Neural crest cell (in vitro differentiated cells): ENCODE measurements at places on chromosomes 12 and 14. TPM values are rescaled to one million over a fixed set of nuclear protein-coding genes. Genes with fewer than 3 reads are reported as not detected.

SPTB gene
- 0.16 and 0.18 TPM in 2 replicates for total RNA-seq

GRCh38 chr12:34400411-34400881 lies 378.1 kb downstream of the ALG10 start:
- no peak for DNase-seq

FBXO33 gene
- total RNA-seq: 8.6 and 8.9 TPM in 2 replicates

DNA sequence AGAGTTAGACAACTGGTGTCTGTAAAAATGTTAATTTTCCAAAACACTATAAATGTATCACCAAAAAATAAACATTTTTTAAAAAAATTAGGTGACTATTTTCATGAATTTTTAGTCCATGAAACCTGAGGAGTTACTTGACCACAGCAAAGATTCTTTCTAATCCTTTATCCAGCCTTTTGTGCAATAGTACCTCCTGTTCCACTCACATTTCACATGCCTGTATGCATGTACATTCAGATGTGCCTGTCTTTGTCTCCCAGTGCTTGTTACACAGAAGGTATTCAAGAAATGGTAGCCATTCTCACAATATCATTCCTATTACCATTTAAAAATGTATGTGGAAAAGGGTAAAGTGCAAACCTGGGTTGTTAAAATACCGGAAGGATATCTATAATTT lies 857.0 kb downstream of the DIO2 start:
- DNase-seq: no peak

INHBC gene
- total RNA-seq: 0.14 TPM in 1 of 2 replicates, not detected in the other

CBX5 gene
- total RNA-seq: 369 and 401 TPM in 2 replicates

GRCh38 chr12:121789800-121790728 lies 3.4 kb downstream of the RHOF start:
- no peak for DNase-seq

DNA sequence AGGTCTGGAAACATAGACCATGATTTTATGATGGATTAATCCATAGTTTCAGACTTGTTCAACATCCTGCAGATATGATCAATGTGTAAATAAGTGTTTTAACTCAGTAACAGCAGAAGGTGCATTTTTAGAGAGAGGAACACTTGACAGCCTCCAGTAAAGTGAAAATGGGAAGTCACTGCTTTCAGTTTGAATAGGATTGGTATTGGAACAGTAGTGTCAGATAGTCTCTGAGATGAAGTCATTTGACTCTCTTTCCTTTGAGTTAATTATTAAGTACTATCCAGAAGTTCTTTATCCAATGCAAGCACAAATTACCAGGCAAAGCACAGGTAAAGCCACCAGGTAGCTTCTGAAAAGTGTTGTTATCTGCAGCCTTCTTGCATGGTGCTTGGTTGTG lies 14.5 kb upstream of the NAV3 start:
- no peak for DNase-seq

OTUB2 gene
- 4.4 and 4.8 TPM in 2 replicates for total RNA-seq

GRCh38 chr12:30911207-30911606 lies 15.3 kb upstream of the TSPAN11 start:
- DNase-seq: no peak

GRCh38 chr14:89805501-89805900 lies 149.0 kb downstream of the EFCAB11 start:
- DNase-seq: no peak

DNA sequence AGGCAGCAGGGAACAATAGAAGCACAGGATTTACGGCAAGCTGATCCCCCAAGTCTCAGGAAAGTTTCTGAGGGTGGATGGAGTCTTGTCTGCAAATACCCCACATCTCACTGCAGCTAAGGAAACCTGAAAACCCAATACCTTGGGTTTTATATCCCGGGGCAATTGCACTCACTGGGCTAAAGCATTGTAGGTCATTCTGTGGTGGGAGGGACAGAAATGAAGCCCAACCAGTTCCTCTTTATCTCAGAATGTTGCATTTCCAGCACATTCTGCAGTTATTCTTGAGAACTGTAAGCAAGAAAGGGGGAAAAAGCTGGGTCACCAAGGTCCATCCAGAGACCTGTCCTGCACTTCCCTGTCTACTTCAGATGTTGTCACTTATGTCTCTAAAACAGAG lies 39.8 kb downstream of the C12orf42 start:
- DNase-seq: no peak

LHX5 gene
- total RNA-seq: 1.5 and 1.8 TPM in 2 replicates

DNA sequence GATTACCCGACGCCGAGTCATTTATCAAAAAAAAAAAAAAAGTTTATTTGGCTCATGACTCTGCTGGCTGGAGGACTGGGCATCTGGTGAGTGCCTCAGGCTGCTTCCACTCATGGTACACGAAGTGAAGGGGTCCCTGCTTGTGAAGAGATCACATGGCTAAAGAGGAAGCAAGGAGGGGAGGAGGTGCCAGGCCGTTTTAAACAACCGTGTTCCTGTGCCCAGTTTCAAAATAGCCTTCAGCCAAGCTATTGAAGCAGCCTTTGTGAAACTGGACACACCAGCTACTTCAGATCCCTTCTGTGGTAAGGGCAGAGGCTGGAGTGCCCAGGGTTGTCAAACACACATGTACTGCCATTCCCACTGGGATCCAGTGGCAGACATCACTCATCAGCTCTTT lies 7.6 kb downstream of the POP5 start:
- DNase-seq: no peak

DNA sequence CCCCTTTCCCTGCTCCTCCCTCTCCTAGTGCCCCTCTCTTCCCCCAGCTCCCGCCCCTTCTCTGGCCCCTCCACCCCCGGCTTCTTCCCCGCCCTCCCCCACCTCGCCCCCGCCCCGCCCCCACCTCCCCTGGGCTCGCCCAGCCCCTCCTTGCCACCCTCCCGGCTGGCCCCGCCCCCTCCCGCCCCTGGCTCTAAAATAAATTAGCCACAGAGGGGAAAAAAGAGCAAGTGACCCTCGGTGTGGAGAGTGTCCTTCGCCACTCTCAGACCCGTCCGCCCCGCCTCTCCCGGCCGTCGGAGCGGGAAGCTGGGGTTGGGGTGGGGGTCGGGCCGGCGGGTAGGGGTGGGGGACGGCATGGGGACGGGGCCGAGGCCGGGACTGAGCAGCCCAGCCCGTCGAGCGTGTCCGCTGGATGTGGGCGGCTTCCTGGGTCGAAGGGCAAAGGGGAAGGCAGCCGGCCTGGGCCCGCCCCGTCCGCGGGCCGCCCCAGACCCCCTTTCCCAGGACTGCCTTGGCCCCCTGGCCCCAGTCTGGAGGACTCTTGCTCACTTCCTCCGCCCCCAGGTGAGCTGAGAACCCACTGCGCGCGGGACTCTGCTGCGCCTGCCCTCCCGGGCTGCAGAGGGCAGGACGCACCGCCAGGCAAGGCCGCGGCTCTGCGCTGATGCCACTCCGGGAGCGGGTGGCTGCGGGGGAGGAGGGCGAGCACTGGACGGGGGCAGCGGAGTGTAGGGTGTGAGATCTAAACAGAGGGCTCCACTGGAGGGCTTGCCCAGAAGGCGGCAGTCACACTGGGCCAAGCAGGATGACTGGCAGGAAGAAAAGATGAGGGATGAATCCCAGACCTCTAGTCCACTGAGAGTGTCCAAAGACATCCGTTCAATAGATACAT lies 570 bp upstream of the FIGNL2 start:
- peak; percentile 49 for DNase-seq

GRCh38 chr14:101460521-101460920 lies 100.8 kb upstream of the DIO3 start:
- DNase-seq: no peak

DNA sequence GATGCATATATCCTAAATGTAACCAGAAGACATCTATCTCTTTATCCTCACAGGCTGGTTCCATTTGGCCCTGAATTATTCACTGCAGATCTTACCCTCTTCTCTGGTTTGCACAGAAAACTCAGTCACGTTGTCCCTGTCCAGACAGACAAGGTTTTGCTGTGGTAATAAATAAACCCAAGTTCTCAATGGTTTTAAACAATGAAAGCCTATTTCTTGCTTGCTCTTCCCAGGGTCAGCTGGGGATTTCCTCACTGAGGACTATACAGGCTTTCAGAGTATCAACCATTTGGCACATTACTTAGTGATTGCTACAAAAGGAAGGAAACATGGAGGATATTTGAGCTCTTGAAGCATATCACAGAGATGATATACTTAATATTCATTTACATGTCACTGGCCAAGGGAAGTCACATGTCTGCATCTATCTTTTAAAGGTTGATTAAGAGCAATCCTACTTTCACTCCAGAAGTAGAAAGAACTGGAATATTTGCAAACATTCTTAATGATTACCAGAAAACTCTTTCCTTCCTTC lies 24.4 kb upstream of the E2F7 start:
- DNase-seq: no peak

GRCh38 chr12:45669093-45669492 lies 60.4 kb upstream of the ARID2 start:
- DNase-seq: no peak

DNA sequence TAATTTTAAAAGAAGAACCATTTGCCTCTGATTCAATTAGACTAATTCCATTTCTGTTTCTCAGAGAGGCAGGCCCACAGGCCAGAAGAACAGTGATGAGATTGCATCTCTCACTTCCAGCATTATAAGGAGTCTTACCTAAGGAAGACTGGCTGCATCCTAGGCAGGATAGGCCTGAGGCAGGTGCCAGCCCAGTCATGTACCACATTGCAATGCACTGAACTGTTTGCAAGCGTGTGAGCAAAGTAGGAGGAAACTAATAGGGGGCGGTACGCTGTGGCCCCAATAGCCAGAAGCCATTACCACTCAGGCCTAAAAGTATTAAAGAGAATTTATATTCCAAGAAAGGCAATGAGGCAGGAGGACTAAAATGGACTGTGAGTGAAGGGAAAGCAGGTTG lies 12.1 kb upstream of the CNIH1 start:
- DNase-seq: no peak

DNA sequence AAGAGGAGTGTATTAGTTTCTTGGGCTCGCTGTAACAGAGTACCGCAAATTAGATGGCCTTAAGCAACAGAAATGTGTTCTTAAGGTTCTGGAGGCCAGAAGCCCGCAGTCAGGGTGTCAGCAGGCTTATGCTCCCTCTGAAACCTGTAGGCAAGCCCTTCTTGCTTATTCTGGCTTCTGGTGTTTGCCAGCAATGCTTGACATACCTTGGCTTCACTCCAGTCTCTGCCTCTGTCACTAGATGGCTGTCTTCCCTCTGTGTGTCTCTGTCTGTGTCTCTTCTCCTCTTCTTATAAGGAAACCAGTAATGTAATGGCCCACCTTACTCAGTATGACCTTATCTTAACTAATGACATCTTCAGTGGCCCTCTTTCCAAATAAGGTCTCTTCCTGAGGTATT lies 85.1 kb downstream of the DERA start:
- no peak for DNase-seq

- DNase-seq: no peak
Measured at GRCh38 chr12:22978962-22979361, 354.0 kb downstream of the ETNK1 start.

STON2 gene
- total RNA-seq: 24.0 and 27.4 TPM in 2 replicates

DNA sequence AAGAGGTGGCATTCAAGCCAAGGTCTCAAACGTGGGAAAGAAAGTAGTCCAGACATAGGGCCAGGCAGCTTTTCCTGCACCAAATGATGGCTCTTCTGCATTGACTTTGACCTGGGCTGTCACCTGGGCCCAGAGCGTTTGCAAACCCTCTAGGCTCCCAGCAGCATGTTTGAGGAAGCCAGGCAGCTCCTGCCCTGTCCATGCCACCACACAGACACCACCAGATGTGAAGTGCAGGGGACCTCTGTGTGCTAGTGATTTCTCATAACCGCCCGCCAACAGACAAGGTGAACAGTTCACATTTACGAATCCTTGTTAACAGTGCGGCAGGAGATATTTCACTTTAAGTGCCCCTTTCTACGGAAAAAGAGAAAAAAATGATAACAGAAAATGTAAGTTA lies 49.8 kb upstream of the FAM222A start:
- no peak for DNase-seq

DNA sequence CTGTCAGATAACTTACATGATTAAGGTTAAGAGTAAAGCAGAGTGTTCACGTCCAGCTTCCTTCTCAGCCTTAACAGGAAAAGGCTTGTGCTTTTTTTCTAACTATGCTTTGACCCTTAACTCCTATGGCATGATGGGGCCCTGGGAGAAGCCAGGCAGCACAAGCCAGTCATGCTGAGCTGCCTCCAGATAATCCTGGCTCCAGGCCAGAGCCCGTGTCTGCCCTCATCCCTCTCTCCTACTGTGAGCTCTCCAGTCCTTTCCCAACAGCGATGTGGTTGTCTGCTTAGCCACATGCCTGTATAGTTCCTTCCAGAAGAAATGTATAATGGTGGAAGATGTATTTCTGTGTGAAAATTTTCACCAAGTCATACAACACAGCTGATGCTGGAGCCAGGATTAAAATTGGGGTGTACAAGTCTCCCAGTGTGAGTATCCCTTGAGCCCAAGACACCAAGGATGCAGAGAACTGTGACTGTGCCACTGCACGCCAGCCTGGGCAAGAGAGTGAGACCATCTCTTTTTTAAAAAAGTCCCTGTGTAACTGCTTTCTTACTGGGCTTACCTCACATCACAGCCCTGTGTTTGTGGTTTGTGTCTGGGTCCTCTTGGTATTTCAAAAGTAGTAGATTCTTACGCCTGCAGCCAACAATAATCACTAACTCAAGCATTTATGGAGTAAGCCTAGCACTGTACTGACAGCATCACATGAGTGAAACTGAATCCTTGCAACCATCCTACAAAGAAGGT lies 7.9 kb upstream of the ITFG2 start:
- DNase-seq: no peak

- no peak for DNase-seq
Measured at GRCh38 chr12:122226366-122227125, 694 bp upstream of the DIABLO start.

GRCh38 chr12:25995906-25996305 lies 37.4 kb downstream of the RASSF8 start:
- DNase-seq: no peak

- no peak for DNase-seq
Measured at GRCh38 chr12:126114441-126114840, 1049.2 kb downstream of the AACS start.

MYH6 gene
- total RNA-seq: not detected in 2 replicates

CDH24 gene
- total RNA-seq: 33.7 and 37.2 TPM in 2 replicates

DNA sequence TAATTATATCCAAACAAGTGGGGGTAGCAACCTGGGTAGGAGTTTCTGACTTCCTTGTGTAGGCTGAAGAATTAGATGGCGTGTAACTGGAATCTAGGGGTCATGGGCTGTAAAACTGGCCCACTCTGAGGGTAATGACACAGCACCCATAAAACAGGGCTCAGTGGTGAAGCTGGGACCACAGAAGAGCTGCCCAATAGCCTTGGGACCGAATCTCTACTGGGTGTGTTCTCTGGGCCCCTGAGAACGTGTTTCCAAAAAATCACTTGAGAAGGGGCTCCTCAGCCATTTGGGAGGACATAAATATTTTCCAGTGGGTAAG lies 3.7 kb downstream of the RNASE8 start:
- DNase-seq: no peak

CIROP gene
- not detected in 2 replicates for total RNA-seq

GRCh38 chr12:46660276-46660675 lies 165.5 kb downstream of the SLC38A4 start:
- DNase-seq: no peak

GRCh38 chr12:18992336-18992735 lies 137.2 kb upstream of the PLEKHA5 start:
- DNase-seq: no peak

GRCh38 chr12:106436164-106436563 lies 78.6 kb downstream of the POLR3B start:
- DNase-seq: no peak

MPHOSPH9 gene
- 79.8 and 95.4 TPM in 2 replicates for total RNA-seq

KIF5A gene
- total RNA-seq: 16.9 and 20.8 TPM in 2 replicates
